ENCODE measurements at places on chromosomes 5 and 9.

GRCh38 chr9:74557571-74557970 is 60.4 kb downstream of the RORB start:
- no peak for DNase-seq

- DNase-seq, result no peak
Observed at GRCh38 chr9:110224583-110224982, 16.6 kb upstream of the C9orf152 start.

GRCh38 chr9:91816356-91816755 is 133.7 kb downstream of the ROR2 start:
- no peak for DNase-seq

DNA sequence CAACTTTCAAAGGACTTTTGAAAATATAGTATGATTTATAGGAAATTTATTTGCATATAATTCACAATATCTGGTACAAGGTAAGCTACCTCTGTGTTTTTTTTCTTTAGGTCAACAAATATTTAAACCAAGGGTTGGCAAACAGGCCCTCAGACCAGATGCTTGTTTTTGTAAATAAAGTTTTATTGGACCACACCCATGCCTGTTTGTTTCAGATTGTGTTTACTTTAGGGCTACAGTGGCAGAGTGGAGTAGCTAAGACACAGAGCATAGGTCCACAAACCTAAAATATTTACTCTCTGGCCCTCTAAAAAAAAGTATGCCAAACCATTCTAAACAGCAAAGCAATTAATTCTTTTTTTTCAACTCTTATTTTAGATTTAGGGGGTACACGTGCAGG is 119.7 kb upstream of the CCDC152 start:
- no peak for DNase-seq

DNA sequence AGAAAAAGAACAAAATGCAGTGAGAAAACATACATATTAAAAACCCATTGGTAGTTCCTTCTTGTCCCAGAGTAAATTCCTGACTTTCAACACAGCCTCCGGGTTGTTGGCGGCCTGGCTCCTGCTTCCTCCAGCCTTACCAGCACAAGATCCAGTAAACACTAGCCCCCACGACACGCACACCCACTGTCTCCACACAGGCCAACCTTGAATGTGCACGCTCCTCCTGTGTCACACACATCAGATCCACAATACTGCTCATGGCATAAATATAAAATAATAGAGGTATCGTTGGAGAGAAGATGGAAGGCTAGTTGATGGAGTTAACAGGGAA is 2.5 kb upstream of the SLC31A2 start:
- no peak for DNase-seq

GRCh38 chr9:912776-913175 is 63.7 kb upstream of the DMRT3 start:
- DNase-seq, result no peak

- DNase-seq, result no peak
Observed at GRCh38 chr5:174745590-174746103, 21.3 kb downstream of the MSX2 start.

- DNase-seq, result no peak
Observed at GRCh38 chr5:100913298-100913697, 10.2 kb upstream of the ST8SIA4 start.

DNA sequence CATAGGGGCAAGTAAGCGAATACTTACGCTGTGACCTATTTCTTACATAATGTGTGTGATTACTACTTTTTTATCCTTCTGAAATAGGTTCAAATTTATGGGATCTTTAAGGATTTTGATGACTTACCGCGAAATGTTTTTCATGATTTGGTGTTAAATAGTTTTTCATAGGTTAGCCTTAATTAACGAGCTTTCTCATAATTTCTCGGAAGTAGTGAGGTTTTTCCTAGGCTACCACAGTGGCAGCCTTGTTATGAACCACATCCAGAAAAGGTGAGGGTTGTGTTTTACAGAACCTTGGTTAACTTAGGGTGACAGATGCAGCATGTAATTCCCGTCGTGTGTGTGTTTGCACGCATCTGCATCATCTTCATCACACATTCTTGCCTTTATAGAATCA is 1.3 kb downstream of the SH3GL2 start:
- no peak for DNase-seq

- no peak for DNase-seq
Observed at GRCh38 chr5:147869112-147869511, 9.4 kb upstream of the SCGB3A2 start.

GRCh38 chr9:136958898-136959850 is 7.1 kb downstream of the LCN12 start:
- no peak for DNase-seq

DNA sequence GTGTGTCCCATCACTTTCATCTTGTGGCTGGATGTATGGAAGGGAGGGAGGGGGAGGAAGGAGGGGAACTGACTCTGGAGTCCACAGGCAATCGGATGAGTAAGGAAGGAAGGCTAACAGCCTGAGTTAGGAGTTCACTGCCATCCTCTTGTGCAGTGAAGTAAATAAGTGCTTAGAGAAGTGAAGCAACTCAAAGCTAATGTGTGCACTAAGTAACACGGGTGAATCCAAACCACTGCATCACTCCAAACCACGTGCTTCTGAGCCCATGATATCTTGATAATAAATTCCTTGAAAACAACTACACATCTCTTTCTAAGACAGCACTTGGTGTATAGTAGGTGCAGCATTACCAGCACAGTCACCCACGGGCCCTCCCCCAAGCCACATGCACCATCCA is 69.6 kb upstream of the OLFM1 start:
- DNase-seq, result no peak

DNA sequence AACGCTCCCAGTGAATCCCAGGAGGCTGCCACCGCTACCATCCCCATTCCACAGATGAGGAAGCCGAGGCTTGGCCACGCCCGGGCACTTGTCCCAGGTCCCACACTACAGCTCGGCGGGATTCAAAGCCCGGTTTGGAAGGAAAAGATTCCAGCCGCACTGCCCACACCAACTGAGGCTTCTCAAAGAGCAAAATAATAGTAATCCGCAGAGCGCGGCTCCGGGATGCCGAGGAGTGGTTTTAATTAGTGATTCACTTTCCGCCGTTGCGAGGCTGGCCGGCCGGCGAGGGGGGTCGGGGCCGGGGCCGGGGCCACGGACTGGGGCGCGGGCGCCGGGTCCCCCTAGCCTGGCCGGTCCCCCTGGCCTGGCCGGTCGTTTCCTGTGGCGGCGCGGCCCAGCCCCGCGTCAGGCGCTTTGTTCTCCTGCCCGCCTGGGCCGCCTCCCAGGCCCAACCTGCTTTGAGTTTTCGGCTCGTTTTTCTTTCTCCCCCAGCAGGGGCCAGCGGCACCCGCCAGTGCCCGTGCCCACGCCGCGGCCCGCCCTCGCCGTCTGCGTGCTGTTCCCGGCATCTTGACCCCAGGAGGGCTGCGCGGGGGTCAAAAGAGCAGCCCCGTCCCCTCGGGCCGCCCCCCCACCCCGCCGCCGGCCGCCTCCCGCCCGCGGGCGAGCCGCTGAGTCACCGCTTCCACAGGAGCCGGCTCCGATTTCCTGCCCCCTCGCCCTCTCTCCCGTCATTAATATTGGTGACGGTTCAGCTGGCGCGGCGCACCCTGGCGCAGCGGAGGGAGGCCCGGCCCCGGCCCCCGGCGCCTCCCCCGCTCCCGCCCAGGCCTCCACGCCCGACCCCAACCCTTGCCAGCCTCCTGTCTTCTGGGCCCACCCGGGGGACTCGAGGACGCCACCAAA is 31.2 kb downstream of the FGF18 start:
- DNase-seq, result no peak

GRCh38 chr5:177610770-177611445 is 11.0 kb downstream of the B4GALT7 start:
- DNase-seq, result no peak

DNA sequence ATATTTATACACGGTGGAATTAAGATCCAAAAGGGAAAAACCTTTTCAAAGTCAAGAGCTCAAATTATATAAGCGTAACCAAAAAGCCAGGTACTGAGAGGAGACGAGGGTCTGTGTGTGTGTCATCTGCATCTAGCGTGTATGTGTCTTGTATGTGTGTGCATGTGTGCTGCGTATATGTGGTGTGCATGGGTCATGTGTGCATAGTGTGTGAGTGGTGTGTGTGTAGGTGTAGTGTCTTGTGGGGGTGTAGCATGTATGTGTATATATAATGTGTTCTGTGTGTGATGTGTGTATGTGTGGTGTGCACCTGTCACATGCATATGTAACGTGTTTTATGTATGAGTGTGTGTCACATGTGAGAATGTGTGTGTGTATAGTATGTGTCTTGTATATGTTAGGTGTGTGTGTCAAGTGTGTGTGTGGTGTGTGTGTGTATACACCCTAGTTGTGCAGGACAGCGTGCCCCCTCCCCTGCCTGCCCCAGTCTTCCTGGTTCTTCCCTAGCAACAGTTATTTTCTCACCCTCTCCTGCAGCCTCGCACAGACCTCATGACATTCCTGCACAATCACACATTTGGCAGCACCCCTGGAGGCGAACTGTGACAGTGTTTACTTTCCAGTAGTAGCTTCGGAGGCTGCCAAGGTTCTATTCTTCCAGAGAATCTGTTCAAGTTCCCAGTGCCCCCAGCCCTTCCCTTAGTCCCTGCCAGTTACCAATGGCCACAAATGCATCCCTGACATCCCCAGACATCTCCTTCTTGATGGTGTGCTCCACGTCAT is 27.1 kb upstream of the TNIP1 start:
- DNase-seq, result no peak

DNA sequence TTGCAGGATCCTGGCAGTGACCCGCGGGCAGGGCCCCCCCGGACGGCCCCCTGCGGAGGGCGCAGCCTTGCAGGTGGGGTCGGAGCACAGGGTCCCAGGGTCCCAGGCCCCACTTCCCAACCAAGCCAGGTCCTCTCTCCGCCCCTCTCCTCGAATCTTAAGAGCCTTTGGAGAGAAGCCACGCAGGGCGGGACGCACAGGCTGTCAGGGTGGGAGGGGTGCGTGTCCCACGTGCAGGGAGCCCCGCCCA is 18.4 kb upstream of the EGFL7 start:
- no peak for DNase-seq

GRCh38 chr9:96818533-96818932 is 35.8 kb downstream of the ZNF782 start:
- DNase-seq, result no peak
